ENCODE measurements at places on chromosomes 7 and 10.

GRCh38 chr7:32490127-32490796, at the start of gene LSM5:
TSS of gene LSM5 (minus strand) at chr7:32490380. CDS start at chr7:32490365, 15 bp downstream.
- DNase-seq, result peak; percentile 83

GRCh38 chr7:53013925-53014324, 21.5 kb upstream of the POM121L12 start:
- DNase-seq, result no peak

DNA sequence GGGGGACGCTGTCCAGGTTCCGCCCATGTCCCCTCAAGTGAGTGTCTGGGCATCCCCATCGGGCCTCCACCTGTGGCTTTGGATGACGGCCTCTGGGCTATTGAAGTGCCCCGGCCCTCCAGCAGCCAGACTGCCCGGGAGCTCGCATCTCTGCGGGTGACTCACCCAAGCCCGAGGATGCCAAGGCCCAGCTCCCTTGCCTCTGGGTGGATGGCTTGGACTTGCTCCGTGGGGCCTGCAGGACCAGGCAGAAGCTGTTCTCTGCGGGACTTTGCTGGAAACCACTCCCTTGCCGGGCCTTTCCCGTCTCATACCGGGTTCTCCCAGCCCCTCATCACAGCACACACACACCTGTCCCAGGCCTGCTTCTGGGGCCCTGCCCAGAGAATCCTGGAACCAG, 22.4 kb downstream of the DPYSL4 start:
- DNase-seq, result no peak

- DNase-seq, result no peak
These were observed 9.8 kb upstream of the COMTD1 start for GRCh38 chr10:75245354-75246250.

GRCh38 chr7:150857276-150858055, 5.1 kb downstream of the AOC1 start:
- DNase-seq, result no peak

GRCh38 chr7:75835688-75836285, 22.2 kb upstream of the CCL24 start:
- DNase-seq, result no peak

DNA sequence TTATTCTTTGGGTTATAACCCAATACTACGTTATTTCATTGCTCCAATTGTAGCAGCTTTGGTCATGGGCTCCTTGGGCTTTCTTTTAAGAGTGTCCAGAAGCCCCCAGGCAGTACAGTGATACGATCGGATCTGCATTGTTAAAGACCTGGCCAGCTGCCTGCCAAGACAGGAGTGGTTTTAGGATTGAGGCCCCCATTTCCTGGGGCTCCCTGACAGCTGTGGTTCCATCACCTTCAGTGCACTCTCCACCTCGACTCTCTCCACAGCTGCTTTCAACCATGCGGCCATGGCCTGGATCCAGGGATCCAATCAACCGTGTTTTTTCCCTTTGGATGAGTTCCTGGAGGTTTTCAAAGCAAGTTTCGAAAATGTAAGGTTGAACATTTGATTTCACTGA, 123.4 kb upstream of the BTBD16 start:
- DNase-seq, result no peak

DNA sequence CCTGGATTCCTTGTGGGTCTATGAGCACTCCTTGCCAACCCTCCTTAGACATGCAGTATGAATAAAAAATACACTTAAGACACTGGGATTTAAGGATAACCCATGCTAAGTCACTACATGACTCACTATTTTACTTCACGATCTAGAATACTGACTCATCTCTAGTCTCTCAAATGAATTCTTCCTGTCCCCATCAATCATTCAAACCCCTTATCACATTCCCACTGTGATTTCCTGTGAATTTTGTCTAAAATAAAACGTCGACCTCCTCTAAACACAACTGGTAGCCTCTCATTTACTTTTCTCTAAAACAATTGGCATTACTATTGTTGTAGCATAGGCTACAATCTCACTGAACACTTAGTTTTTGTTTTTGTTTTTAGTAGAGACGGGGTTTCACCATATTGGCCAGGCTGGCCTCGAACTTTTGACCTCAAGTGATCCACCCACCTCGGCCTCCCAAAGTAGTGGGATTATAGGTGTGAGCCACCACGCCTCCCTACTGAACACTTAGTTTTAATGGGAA, 3.9 kb upstream of the IQUB start:
- no peak for DNase-seq

- DNase-seq, result no peak
These were observed 98.7 kb downstream of the SVOPL start for GRCh38 chr7:138602451-138602850.

- DNase-seq, result no peak
These were observed 46.0 kb downstream of the ABCA13 start for GRCh38 chr7:48217266-48217665.

DNA sequence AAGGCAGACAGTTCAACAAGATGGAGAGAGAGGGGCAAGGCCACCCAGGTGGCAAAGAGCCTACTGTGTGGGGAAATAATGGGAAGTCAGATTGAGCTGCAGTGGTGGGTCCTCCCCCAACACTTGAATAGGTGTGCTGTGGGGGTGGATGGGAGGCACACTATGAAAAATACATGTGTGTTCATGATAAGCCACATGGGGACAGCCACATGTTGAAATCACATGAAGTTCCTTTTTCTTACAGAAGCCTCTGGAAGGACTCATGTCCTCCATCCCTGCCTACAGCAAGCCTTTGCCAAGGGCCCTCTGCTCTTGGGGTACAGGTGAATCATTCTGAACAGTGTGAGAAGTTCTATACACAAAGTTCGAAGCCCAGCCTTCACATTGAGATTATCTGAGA, 310.9 kb downstream of the LRMDA start:
- no peak for DNase-seq

DNA sequence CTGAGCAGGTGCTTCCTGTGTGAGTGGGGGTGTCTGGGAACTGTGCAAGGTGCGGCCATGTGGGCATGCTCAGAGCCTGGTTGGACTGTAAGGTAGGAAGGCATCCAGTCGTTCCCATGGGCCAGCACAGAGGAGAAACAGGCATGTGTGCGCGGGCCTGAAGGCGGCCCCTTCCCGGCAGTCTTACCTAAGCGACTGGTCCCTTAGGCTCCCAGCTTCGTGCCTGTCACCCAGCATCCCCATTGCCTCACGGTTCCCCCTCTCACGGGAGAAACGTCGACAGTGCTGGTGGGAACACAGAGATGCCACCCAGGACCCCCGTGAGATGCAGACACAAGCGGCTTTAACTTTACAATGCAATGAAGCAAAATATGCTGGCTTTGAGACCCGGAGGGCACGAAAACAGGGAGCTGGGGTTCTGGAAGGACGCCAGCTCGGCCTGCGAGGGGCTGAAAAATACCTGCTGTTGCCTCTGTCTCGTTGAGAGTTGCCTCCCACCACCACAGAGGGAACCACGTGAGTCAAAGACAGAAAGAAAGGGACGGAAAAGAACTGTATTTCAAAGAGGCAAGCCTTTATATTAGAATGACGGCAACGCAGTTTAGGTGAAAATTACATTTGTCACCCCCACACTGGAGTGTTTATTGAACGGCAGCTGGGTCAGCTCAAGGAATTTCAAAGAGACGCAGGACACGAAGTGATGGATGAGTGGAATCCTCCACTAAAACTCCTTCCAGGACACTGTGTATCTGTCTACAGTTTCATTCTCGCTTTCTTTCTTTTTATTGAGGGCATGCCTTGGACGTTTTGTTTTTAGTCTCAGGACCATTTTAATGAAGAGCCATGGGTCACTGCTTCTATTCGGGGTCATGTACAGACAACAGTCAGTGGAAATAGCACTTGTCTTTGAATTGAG, 128.4 kb downstream of the DNAJB6 start:
- no peak for DNase-seq

GRCh38 chr10:1432161-1432560, 305.2 kb downstream of the ADARB2 start:
- DNase-seq, result no peak

GRCh38 chr10:125159932-125160855, at the start of gene CTBP2:
TSS of gene CTBP2 (minus strand) at chr10:125160563.
- DNase-seq, result no peak

DNA sequence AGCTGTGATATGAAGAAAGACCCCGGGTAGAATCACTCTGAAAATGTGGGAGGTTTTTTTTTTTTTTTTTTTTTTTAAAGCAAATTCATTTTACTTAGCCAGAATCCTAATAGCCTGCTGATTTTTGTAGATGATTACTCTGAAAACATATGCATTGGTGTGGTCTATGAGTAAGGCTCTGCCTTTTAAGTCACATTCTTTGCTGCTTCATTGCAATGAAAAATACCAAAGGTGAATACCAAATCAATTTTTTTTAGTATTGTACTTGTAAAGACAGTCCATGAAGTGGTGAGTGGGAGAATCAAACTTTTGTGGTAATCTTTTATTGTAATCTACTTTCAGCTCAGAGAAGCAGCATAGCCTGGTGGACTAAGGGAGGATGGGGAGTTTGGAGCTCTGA, 130.3 kb downstream of the SDK1 start:
- DNase-seq, result no peak

- no peak for DNase-seq
These were observed 107.2 kb upstream of the TCF7L2 start for GRCh38 chr10:112842832-112843360.

- DNase-seq, result peak; percentile 79
These were observed 53.9 kb downstream of the SYPL1 start for GRCh38 chr7:106057962-106058927.

GRCh38 chr7:134767520-134768168, 11.8 kb upstream of the CALD1 start:
- DNase-seq, result no peak

GRCh38 chr10:71708301-71708703, 11.3 kb downstream of the C10orf105 start:
- peak; percentile 78 for DNase-seq

DNA sequence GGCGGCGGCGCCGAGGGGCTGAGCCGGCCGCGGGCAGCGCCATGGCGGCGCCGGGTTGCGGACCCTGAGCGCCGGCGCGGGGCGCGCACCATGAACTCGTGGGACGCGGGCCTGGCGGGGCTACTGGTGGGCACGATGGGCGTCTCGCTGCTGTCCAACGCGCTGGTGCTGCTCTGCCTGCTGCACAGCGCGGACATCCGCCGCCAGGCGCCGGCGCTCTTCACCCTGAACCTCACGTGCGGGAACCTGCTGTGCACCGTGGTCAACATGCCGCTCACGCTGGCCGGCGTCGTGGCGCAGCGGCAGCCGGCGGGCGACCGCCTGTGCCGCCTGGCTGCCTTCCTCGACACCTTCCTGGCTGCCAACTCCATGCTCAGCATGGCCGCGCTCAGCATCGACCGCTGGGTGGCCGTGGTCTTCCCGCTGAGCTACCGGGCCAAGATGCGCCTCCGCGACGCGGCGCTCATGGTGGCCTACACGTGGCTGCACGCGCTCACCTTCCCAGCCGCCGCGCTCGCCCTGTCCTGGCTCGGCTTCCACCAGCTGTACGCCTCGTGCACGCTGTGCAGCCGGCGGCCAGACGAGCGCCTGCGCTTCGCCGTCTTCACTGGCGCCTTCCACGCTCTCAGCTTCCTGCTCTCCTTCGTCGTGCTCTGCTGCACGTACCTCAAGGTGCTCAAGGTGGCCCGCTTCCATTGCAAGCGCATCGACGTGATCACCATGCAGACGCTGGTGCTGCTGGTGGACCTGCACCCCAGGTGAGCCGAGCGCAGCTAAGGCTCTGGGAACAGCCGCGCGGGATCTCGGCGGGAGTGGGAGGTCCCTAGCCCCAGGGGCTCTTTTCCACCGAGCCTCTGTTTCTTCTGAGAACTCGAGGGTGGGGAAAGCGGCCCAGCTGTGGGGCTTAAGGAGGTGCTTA, at the start of gene GPR26:
TSS of gene GPR26 (plus strand) at position 38 of the 919 bp plus-strand sequence. CDS start at position 91, 53 bp downstream.
- no peak for DNase-seq

GRCh38 chr10:21506351-21506750, 19.1 kb downstream of the SKIDA1 start:
- no peak for DNase-seq

GRCh38 chr10:74955796-74956195, 129.4 kb downstream of the KAT6B start:
- no peak for DNase-seq

- DNase-seq, result no peak
These were observed 113.2 kb upstream of the PHF14 start for GRCh38 chr7:10860516-10860915.

- no peak for DNase-seq
These were observed 206.1 kb upstream of the NPSR1 start for GRCh38 chr7:34451923-34452322.

DNA sequence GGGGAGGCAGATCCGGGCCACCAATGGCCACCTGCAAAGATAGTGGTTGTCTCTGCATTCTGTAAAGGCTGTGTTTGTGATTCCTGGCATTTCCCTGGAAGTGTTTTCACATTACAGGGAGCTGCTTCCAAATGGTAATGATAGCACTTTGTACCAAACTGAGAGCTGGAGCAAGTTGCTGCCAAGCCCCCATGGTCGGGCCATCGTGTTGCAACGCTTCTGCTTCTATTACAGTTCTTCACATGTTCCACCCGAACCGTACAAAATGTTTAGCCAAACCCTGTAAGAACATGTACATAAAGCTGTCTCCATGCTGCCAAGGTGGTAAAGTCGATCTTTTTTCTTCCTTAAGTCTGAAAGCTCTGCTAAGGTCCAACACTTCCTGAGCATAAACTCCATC, 397.7 kb upstream of the NFE2L3 start:
- no peak for DNase-seq

- no peak for DNase-seq
These were observed 2.0 kb upstream of the ANLN start for GRCh38 chr7:36387435-36388231.

- DNase-seq, result no peak
These were observed 23.5 kb upstream of the KDM7A start for GRCh38 chr7:140200061-140200989.

DNA sequence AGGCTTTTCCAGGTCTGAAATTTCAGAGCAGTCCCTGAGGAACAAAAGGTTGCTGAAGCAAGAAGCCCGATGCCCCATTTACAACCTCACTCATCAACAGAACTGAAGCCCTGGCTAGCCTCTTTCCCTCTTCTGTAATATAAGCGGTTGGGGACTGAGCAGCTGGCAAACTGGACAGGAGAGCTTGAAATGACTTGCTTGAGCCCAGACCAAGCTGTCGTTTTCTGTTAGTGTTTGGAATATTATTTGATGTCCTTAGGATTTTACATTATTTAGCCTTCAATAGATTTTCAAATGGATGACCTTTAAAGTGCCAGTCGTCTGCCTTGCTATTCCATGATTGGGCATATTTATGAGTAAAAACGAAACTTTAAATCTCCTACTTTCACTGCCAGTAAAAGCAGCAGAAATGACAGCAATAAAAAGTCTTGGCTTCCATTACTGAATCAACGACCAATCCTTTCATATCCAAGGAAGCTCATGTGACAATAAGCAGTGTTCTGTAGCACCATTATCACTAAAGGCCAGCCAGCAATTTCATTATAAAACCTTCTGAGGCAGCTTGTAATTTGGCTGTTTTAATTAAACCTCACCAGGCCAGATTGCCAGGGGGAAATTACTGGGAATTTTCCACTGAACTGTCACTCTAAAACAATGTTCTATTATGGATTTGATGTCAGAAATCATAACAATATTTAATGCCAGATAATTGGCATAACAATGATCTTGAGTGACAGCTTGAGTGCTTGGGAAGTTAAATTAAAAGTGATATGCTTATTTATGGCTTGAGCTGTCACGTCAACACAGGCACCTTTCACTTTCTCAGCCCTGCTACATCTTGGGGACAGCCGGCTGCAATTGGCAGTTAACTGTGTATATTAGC, 85.9 kb downstream of the LSMEM1 start:
- DNase-seq, result no peak

- DNase-seq, result no peak
These were observed 116.6 kb downstream of the DOCK4 start for GRCh38 chr7:112089551-112089950.

- no peak for DNase-seq
These were observed 171.1 kb downstream of the CUX1 start for GRCh38 chr7:101988513-101988912.
